ENCODE measurements at places on chromosomes 4 and X. TPM values are rescaled to one million over a fixed set of nuclear protein-coding genes. Genes with fewer than 3 reads are reported as not detected.
A peak's percentile ranks its signal among the peaks of the same experiment; 100 is the strongest.

DNA sequence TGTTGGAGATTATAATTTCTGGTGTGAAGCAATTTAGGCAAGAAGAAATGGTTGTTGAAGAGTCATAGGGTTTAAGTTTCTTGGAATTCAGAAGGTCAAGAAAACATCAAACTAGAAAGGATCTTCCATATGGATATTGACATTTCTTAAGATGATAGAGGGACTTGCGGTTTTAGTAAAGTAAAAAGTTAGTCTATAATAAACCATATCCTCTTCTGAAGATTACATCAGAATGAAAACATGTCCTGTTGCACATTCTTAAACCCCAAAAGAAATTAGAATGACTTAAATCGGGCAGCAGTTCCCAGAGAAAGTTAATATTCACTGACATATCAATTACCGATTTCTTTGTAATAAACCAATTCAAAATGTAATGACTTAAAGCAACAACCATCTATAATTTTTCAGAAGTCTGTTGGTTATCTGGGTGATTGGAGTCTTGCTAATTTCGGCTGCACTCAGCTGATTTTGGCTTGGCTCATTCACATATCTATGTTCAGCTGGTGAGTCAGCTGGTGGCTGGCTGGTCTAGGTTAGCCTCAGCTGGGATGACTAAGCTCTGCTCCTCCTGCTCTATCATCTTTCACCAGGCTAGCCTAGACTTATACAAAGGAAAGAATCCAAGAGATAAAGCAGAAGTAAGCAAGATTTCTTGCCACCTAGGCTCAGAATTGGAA, 24.4 kb upstream of the DYNLT3 start:
- peak; percentile 29 for DNase-seq

GRCh38 chr4:109649872-109650271, 53.4 kb downstream of the CASP6 start:
- DNase-seq: no peak

DNA sequence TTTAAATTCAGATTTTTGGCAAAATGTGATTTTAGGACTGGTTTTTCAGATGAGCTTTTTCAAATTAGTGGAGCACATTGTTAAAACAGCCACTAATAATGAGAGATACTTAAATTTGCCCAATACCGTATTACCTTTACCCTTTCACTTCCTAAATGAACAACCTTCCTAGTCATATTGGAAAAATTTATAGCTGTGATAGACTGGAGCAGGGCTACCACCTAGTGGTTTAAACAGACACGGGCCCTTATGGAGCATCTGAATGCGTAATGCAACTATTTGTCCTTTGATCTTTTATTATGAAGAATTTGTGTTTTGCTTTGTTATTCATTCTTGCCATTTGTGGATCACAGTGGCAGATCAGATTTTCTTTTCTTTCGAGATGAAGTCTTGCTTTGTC, 72.7 kb downstream of the KDM6A start:
- no peak for DNase-seq

- DNase-seq: no peak
Observed at GRCh38 chrX:148270499-148270898, 229.9 kb upstream of the AFF2 start.

DNA sequence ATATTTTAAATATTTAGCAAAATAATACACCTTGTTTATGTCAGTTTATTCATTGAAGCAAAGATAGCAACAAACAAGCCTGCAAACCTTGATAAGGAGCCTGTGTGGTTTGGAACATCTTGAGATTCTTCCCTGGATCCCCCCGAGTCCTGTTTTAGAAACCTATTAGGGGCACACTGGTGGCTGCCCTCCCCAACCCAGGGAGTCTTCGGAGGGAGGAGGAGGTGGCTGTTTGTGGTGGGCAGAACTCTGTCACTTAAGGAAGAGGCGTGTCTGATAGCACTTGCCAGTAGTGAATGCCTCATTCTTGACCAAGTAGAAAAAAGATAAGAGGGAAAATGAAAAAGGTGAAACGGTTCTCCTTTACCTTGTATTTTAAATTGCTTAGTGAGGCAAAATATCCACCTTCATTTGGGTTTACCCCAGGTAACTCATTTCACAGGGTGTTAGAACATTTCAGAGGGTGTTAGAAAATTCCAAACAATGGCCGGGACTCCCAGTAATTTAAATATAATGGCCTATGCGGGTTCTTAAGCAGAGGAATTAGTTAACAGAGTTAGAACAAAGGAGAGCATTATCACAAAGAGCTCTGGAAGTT, 10.4 kb downstream of the KIT start:
- no peak for DNase-seq

GRCh38 chr4:74451214-74451661, 6.3 kb downstream of the AREG start:
- DNase-seq: no peak

DNA sequence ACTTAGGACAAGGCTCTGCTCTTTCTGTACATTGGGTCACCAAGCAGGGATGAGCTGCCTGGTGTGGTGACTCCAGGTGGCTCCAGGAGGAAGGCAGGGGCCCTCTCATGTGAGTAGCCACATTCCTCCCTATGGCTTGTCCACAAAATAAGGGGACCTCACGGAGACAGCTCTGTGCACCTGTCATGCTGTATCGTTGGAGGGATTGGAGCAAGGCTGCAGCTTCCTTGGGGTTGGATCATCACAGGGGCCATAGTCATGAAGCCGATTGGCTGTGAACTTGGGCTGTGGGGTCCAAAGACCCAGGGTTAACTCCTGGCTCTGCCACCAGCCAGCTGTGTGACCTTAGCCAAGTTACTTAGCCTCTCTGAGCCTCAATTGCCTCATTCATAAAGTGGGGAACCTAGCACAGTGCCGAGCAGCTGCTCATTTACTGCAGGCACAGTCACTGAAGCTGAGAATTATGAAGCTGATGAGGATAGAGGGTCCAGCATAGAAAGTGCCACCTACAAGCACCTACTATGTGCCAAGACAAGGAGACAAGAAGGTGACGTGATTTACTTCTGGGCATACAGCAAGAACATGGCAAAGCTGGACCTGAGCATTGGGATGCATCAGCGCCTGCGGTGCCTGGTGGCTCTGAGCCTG, 11.8 kb upstream of the KIAA0232 start:
- no peak for DNase-seq

The RHOH gene
- 5.4 TPM for polyA plus RNA-seq

Data from stomach (tissue), 19 donors.